NCI-H1417 treated with DMSO at 0.1 percent for 48 hours (cell line): ENCODE measurements at places on chromosomes 11 and 22.

GRCh38 chr11:69216647-69217051, 60.9 kb downstream of the SMIM38 start:
- no peak for DNase-seq

- DNase-seq = no peak
Measured at GRCh38 chr11:65390996-65391395, 4.6 kb downstream of the FRMD8 start.

- DNase-seq = no peak
Measured at GRCh38 chr11:66050581-66051231, 1.5 kb upstream of the SF3B2 start.

DNA sequence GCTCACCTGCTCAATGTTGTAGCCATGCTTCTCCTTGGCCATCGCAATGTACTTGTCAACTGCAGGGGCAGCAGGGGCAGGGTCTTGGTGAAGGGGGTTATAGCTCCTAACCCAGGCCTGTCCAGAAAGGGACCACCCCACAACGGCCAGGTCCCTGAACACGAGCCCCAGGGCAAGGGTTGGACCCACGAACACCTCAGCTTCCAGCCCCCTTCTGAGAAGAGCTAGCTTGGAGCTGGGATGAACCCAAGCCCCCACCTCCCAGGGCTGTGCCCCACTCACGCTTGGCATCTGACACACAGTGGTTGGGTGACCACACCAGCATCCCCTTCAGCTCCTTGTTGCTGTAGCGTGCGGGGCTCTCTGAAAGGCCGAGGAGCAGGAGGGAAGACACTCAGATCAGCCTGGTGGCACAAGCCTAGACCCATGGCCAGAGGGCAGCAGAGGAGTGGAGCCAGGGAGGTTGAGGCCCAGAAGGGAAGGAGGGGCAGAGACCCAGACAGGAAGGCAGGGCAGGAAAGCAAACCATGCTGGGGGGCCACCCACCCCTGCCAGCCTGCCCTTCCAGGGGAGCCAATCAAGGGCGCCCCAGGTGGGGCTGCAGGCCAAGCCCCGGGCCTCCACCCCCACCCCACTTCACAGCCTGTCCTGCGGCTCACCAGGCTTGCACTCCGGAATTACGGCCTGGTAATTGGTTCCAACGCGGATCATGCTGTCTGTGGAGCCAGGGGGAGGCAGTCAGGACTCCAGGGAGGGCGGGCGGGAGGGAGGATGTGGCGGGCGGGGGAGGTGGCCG, 1.9 kb downstream of the RCOR2 start:
- DNase-seq = no peak

- no peak for DNase-seq
Measured at GRCh38 chr11:35971841-35972422, 28.1 kb downstream of the LDLRAD3 start.

DNA sequence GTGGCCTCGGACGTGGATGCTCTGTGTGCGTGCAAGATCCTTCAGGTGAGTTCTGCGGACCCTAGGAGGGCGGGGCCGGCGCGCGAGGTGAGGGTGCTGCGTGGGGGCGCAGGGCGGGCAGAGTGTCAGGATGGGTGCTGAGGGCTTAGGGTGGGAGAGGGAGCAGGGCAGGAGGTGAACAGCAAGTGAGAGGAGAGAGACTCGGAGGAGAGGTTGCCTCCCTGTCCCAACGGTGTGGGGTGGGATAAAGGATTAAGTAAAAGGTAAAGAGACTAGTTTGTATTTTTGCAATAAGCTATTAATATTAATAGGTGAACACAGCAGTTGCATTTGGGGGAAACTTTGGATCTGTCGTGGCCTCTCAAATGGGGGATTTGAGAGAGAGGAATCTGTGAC, 451 bp downstream of the CDC45 start:
- DNase-seq = no peak

- DNase-seq = no peak
Measured at GRCh38 chr11:68798221-68798813, 43.4 kb downstream of the CPT1A start.

GRCh38 chr22:42169055-42169469, 38.5 kb upstream of the CYP2D6 start:
- peak; percentile 7 for DNase-seq

DNA sequence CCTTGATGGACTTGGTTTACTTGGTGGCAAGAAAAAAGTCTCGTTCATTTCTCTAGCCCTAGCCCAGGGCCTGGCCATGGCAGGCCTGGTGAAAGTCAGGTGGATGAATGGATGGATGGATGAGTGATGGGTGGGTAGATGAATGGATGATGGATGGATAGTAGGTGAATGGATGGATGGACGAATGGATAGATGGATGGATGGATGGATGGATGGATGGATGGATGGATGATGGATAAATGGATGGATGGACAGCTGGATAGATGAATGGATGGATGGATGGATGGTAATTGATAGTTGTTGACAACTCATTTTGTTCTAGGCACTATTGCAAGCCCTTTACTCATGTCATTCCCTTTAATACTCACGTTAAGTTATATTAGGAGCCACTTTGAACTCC, 86.1 kb upstream of the ANO1 start:
- no peak for DNase-seq

GRCh38 chr11:119990309-119991021, 147.4 kb downstream of the TRIM29 start:
- no peak for DNase-seq

- no peak for DNase-seq
Measured at GRCh38 chr22:36787204-36787988, 11.5 kb upstream of the IFT27 start.

GRCh38 chr11:131465746-131466145, 95.3 kb downstream of the NTM start:
- no peak for DNase-seq

DNA sequence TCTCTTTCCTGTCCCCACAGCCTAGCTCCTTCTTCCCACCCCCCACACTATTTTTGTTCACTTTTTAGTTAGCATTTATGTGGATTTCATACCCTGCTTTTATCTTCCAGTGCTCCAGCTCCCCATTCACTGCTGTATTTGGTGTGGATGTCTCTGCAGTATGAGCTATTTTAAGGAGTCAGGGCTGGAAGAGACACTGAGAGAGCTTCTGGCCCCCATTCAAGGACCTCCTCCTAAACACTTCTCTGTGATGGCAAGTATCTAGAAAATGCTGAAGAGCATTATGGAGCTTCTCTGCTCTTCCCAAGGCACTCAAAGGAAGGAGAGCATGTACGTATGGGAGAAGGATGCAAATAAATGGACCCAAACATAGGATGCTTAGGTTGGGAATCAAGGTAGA, 79.5 kb downstream of the RAB30 start:
- DNase-seq = no peak

- no peak for DNase-seq
Measured at GRCh38 chr11:121520243-121521144, 67.7 kb upstream of the SORL1-AS1 start.

- no peak for DNase-seq
Measured at GRCh38 chr11:75387736-75388294, 11.5 kb upstream of the RPS3 start.

GRCh38 chr22:44570476-44571445, 72.7 kb upstream of the RTL6 start:
- DNase-seq = no peak

- DNase-seq = no peak
Measured at GRCh38 chr11:76798671-76799065, 15.5 kb downstream of the TSKU start.

DNA sequence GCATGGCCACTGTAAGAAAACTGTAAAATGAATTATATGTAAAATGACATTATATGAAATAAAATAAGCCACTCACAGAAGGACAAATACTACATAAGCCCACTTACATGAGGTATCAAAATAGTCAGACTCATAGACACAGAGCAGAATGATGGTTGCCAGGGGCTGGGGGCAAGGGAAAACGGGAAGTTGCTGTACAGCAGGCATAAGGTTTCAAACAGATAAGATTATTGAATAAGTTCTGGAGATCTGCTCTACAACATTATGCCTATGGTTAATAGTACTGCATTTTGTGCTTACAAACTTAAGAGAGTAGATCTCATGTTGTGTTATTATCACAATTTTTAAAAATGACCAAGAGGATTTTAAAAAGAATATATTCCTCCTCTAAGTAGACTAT, 32.7 kb upstream of the HEPHL1 start:
- DNase-seq = no peak

- DNase-seq = no peak
Measured at GRCh38 chr22:40204321-40205116, 26.8 kb downstream of the TNRC6B start.

GRCh38 chr22:36156515-36157419, 3.8 kb downstream of the APOL3 start:
- DNase-seq = no peak

- no peak for DNase-seq
Measured at GRCh38 chr11:15307619-15308024, 192.9 kb downstream of the INSC start.

- no peak for DNase-seq
Measured at GRCh38 chr11:32331792-32332191, 103.5 kb downstream of the WT1 start.

DNA sequence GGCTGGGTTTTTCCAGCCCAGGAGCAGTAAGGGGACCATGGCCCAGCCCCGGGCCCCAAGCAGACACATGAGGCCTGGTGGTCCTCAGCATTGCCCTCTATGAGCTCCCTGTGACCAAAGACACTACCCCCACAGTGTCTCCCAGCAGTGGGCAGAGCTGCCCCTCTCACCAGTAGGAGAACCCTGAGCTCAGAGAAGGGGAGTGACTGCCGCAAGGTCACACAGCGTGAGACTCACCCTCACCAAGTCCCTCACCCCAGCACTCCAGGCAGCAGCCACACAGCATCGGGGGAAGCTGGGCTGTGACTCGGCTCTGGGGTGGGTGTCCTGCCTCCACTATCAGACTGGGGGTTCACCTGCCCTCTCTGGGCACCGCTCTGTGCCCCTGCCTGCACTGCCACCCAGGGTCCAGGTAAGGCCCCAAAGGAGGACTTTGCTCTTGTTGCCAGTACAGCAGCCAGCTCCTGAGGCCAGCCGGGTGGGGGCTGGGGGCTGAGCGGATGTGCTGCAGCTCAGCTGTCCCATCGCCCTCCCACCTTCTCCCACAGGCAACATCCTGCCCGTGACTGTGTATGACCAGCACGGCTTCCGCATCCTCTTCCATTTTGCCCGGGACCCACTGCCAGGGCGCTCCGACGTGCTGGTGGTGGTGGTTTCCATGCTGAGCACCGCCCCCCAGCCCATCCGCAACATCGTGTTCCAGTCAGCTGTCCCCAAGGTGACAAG, 7.9 kb upstream of the SH3BP1 start:
- no peak for DNase-seq

DNA sequence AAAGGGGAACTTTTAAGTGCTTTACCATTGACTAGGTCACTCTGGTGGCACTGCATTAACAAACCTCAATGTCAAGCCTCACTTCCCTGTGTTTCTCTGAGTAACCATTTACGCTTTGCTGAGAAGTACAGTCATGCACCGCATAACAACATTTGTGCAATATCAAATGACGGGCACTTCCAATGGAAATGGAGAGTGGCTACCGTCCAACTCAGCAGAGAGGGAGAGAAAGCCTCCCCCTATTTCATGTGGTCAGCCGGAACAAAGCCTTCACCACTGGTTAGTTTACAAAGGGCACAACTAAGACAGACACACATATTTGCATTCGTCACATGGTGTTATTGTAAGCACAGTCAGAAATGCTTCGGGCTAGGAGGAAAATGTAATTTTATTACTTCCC, 117.3 kb downstream of the RASSF10 start:
- DNase-seq = no peak
